Upper lobe of left lung (tissue), 6 donors: ENCODE measurements at places on chromosomes 12 and 14.

DNA sequence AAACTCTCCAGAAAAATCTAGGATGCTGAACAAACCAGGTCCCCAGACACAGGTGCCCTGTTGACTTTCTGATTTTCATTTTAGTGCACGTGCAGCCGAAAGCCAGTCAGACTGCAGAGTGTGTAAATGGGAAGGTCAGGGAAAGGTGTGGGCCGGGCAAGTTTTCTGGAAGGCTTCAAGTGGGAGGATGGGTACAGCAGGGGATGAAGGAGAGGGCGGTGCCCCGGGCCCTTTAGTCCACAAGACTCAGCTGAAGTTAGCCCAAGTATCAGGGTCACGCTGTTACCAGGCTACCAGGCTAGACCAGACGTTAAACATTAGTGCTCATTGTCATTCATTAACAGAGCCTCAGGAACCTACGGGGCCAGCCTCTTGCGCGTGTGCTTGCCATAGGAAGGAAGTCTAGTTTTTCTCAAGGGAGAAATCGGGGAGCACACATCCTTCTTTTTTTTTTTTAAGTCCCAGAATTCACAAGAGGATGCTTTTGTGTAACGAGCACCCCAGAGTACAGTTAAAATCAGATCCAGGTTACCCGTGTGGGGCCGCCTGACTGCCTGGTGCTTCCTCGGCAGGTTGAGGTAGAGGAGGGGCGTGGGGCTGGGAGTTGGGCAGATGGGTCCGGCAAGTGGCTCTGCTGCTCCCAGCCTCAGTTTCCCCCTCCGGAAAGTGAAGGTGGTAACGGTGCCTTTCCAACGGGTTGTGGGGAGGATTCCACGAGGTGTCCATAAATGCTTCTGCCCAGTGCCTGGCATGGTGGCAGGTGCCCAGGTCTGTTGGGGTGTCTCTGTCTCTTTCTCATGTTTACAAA is 19.1 kb downstream of the BCL7A start:
- H3K4me3 ChIP-seq = no peak overlapping the region
- H3K36me3 ChIP-seq = peaks cover 33% of the 10 kb centered on the region
- H3K27ac ChIP-seq = no peak overlapping the region
- no peak for DNase-seq

DNA sequence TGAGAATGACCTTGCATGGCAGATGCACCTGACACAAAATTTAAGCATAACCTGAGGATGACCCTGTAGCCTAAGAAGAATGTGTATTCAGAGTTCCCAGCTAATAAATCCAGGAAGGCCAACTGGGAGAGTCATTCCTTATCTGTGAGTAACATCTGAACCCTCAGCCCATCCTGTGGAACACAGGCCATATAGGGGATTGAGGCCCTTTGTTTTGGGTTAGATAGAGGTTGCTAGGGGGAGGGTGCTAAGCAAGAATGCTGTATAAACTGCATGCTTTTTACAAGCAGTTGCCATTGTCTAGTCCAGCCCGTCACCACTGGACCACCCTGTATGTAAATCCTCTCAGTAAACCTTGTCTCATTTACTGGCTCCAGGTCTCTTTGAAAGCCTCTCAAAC is 77.0 kb downstream of the BICD1 start:
- no peaks in the 10 kb centered on the region for H3K36me3 ChIP-seq
- no peak for DNase-seq
- H3K4me3 ChIP-seq = no peak overlapping the region
- H3K4me1 ChIP-seq = no peaks in the 10 kb centered on the region

- H3K4me1 ChIP-seq = peaks cover 78% of the 10 kb centered on the region
- H3K27ac ChIP-seq = peak overlapping the region; percentile 83
- no peaks in the 10 kb centered on the region for H3K27me3 ChIP-seq
Observed at GRCh38 chr12:6230321-6231110, 30.3 kb downstream of the CD9 start.

- no peaks in the 10 kb centered on the region for H3K36me3 ChIP-seq
- peaks cover 7% of the 10 kb centered on the region for H3K4me1 ChIP-seq
- H3K27ac ChIP-seq = no peak overlapping the region
- DNase-seq = no peak
- no peak overlapping the region for H3K4me3 ChIP-seq
Observed at GRCh38 chr12:68420225-68421010, 88.3 kb upstream of the MDM1 start.

DNA sequence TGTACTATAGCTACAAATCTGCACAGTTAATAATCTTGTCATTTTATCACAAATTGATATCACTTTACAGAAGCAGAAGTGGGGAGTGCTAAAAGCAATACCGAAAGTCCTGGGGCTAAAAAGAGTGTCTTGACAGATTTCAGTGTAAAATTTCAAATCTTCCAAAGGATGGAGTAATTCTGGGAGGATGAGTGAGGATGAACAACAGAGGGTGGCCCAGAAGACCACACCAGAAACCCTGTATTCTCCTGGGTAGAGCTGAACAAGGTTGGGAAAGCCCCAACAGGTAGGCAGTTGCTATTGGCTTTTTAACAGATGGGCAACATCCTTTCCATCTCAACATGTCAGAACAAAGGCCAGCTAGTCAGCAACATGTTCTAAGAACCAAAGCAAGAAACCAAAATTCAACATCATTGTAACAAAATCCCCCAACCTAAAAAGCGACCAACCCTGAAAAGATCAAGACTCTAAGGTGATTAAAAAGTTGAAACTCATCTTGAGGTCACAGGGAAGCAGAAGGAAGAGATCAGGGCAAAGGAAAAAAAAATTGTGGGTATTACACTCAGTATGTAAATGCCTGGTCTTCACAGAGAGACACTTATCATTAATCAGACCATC is 38.8 kb downstream of the CBX5 start:
- no peaks in the 10 kb centered on the region for H3K4me1 ChIP-seq
- no peak for DNase-seq
- H3K27me3 ChIP-seq = no peaks in the 10 kb centered on the region
- H3K36me3 ChIP-seq = peaks cover 5% of the 10 kb centered on the region

DNA sequence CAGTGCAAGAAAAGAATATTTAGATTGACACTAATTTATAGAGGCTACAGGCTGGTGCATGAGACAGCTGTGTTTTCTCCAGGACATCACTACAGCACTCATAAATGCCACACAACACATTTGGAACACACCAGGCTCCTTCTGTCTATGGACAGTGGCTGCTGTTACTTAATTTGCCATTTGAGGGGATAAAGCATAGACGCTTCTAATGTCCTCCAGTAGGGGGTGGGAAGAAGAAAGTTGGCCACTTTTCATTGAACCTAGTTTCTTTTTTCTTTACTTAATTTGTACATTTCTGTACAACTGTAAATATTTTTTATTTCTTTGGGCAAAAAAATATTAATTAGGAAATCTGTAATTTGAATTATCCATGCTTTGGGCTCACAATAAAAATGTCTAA is 12.4 kb upstream of the RTN1 start:
- H3K36me3 ChIP-seq = no peaks in the 10 kb centered on the region
- H3K4me3 ChIP-seq = no peak overlapping the region
- no peak for DNase-seq
- no peaks in the 10 kb centered on the region for H3K4me1 ChIP-seq
- H3K27ac ChIP-seq = no peak overlapping the region
